Activated T-cell treated with anti-CD3 and anti-CD28 coated beads for 24 hours (primary cell): ENCODE measurements at places on chromosomes 1 and 21.

DNA sequence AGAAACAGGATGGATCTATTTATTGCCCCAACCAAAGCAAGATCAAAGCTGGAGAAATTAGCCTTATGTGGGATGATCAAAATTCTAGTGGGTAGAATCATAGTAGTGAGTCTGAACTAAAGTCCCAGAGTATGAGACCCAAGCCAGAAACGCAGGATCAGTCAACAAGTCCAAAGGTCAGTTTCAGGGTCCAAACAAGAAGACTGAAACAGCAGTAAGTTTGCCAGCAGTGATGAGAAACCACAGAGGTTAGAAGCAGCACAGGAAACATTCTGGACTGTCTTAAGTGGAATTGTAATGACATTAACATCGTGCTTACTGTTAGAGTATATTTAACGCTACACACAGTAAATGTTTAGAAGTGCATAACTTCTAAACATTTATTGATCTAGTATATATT, 251.0 kb downstream of the LRRIQ3 start:
- no peak for DNase-seq

DNA sequence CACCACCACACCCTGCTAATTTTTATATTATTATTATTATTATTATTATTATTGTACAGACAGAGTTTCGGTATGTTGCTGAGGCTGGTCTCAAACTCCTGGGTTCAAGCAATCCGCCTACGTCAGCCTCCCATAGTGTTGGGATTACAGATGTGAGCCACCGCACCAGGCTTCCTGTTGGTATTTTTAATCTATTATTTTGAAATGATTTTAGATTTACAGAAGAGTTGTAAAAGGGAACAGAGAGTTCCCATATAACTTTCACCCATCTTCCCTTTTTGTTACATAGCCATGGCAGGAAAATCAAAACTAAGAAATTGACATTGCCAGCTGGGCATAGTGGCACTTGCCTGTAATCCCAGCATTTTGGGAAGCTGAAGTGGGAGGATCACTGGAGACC, 42.9 kb upstream of the CITED4 start:
- DNase-seq: no peak

DNA sequence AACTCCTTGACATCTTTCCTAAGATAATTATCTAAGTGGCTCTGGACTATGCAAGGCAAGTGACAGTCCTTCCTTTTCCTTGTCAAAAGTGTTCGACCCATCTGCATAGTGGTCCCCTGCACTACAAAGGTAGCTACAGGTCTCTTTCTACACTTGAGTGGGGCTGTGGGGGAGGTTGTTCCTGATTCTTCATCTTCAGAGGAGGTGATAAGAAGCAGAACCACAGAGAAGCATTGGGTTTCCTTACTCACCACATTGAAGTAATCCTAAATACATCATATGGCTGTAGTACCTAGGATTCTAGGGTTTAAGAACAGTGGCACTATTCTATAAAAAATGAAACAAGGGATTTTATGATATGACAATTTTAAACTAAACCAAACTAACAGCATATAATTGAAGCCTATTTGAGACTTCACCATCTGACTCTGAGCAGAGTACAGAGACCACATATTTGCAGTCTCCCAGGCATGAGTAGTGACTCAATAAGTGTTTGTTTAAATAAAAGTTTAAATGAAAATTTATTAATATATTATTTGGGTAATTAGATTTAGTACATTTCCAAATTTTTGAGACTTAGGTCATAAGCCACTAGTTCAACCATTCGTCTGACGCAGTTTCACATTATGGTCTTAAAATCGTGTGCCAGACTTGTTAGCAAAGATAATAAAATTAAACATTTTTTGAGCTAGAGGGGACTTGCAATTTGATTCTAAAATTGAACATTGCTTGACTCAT, 54.9 kb upstream of the NEK7 start:
- no peak for DNase-seq

DNA sequence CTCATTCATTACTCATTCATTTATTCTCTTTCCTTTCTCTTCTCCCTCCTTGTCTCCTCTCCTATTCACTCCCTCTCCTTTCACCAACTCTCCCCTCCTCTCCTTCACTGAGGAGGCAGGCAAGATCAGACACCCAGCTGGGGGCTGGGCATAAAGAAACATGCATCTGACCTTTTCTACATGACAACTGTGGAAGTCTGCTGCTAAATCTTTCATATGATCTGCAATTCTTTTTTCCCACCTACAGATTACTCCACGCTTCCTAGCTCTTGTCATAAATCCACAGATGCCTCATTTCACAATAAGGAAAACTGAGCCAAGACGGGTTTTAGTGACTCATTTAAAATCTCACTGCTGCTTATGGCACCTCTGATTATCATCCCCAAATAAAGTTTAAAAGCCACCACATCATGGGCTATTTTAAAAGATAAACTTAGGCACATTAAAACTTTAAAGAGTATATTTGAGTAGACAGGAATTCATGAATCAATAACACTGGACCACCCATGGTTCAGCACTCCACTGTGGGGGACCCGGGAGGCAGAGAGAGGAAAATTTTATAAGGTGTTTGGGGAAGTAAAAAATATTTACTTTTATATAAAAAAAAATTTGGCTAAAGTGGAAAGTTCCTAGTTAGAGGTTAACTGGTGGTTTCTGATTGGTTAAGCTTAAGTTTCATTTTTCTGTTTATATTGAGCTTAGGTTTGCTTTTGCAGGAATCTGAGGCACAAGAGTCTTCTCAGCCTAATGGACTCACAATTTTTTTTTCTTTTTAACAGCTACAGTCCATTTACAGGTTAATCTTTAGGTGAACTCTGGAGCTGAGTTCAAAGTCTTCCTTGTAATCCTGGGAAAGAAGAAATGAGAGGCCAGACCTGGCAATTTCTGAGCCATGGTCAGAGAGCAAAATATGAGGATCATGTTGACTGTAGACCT, 55.8 kb upstream of the DNAH14 start:
- DNase-seq: no peak

- DNase-seq: peak; percentile 23
Measured at GRCh38 chr1:203480525-203481084, 5.0 kb downstream of the PRELP start.

- no peak for DNase-seq
Measured at GRCh38 chr1:30363031-30363430, 360.4 kb downstream of the MATN1 start.

GRCh38 chr1:109788695-109789521, 25.2 kb upstream of the EPS8L3 start:
- DNase-seq: no peak

- no peak for DNase-seq
Measured at GRCh38 chr1:89826594-89826993, 5.8 kb downstream of the LRRC8D start.

DNA sequence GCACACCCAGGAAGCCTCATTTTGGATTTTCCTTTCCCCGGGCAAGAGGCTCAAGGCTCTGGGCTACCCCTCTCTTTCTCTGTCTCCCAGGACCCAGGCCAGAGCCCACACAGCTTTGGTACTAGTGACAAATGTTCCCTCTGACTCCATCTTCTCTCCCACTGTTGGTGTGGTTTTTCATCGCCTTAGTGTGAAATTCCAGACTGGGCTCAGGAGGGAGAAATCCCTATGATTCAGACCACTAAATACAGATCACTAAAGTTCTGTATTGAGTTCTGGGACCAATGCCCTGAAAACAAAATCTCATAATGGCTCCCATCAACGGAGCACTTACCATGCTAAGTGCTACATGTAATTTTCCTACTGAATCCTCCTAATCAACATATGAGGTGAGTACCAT, 26.1 kb downstream of the IQGAP3 start:
- DNase-seq: no peak

DNA sequence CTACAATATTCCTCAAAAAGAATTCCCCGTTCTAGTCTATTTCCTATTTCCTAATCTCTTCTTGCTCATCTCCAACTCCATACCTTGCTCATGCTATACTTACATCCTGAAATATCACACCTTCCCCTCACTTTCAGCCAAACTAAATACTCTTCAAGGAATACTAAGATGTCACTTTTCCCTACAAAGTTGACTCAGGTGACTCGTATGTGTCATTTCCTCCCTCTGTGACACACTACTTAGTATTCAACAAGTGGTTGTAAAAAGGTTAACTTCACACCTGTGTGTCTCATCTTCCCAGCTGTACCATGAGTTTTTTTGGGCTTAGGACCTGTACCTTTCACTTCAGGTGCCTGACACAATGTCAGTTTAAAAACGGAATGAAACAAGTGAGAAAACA, 81.9 kb upstream of the LBR start:
- no peak for DNase-seq

DNA sequence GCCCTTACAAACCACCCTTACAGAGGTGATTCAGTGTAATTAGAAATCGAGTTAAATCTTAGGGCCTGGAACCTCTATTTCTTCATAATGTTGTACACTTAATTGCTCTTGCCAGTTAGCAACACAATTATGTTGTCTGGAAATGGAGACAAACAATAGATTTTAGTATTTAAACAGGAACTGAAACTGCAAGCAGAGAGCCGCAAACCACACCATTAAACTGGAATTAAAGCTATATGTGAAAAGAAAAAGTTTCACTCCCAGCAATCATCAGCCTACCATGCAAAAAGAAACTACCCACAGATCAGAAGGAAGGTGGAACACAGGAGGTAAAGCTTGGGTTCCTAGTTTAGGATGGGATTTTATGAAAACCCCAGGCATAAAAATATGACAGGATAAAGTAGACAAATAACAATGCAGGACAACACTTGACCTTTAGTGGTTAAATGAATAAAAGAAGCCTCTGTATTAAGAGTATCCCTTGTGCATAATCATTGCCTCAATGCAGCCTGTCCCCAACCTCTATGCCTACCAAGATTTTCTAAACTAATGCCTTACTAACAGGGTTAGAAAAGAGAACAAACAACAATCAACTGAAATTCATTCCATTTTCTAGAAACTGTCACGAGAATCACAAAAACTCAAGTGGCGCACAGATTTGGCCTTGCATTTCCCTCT, 304.3 kb upstream of the ESRRG start:
- DNase-seq: no peak

GRCh38 chr1:6603238-6603914, 707 bp upstream of the KLHL21 start:
- peak; percentile 46 for DNase-seq

GRCh38 chr1:158179301-158180041, 1.2 kb upstream of the CD1D start:
- DNase-seq: no peak

DNA sequence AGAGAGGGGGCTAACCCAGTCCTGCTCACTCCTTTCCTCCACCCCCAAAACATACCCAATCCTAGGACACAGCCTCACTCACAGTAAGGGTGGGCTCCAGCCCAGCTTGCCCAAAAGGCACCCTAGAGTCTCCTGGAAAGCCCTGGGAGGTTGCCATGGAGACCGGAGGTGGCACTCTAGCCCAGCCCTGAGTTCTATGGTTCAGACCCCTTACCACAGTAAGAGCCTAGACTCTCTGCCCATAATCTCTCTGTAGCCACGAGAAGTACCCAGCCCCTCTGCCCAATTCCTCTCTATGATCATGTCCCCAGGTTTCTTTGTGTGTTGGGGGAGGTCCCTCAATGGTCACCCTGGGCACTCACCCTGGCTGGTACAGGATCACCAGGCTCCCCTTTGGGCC, 14.4 kb downstream of the COL16A1 start:
- no peak for DNase-seq

DNA sequence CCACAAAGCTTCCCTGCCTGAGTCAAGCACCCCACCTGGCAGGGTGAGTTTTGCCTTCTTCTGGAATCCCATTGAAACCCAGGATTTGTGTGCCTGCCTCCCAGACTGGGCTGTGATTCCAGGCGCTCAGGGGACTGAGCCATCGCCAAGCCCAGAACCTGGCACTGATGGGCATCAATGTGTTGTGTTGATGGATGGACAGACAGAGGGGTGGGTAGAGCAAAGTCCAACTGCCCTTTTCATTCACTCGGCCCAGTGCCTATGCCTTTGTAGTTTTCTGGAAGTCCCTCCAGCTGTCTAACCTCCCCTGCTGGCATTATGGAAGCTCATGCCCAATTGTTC, 66.0 kb upstream of the LAPTM5 start:
- DNase-seq: no peak

DNA sequence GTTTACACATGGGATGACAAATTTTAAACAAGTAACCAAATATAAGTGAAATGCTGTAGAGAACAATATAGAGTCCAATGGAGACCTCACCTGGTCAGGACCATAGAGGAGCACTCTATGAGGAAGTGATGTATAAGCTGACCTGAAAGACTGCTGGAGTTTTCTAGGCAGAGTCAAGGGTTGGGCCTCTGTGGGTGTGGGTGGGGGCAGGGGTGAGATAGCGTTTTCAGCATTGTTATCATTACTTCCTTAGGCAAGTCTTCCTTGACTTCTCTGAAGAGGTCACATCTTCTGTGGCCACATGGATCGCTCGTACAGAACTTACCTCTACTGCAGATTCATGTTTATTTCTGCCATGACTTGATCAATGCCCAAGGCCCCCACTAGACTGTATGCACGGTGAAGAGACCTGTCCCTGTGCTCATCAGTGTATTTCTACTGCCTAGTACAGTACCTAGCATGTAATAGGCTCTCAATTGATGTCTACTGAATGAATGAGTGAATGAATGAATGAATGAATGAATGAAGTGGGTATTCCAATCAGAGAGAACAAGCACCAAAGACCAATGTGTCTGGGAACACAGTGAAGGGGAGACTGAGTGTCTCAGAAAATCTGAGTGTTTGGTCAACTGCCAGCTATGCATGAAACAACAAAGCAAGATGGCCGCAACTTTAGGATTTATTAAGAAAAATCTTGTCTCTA, 116.5 kb downstream of the RNF220 start:
- DNase-seq: no peak

DNA sequence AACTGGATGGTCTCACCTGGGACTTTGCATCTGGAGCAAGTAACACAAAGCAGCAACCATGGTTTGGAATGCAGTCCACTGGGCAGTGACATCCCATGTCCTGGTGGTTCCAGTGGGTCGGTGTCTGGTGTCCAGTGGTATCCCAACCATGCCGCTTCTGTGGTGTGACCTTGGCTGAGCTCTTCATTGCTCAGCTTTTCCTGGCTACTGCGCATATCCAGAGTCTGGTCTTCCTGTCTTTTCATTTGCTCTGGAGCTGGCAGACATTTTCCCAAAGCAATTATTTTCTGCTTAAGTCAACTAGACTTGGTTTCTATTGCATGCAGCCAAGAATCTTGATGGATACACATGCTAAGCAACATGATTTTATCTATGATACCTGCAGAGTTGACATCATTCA, 28.4 kb upstream of the CD2 start:
- no peak for DNase-seq

DNA sequence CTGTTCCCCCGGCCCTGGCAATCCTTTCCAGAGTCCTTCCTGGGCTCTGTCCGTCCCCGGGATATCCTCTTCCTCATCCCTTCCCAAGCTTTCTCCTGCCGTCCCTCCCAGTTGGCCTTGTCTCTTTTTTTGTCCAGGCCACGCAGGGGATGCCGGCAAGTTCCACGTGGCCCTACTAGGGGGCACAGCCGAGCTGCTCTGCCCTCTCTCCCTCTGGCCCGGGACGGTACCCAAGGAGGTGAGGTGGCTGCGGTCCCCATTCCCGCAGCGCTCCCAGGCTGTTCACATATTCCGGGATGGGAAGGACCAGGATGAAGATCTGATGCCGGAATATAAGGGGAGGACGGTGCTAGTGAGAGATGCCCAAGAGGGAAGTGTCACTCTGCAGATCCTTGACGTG, 13.4 kb upstream of the SVBP start:
- DNase-seq: no peak

- DNase-seq: no peak
Measured at GRCh38 chr1:2204415-2205190, 10.0 kb upstream of the FAAP20 start.

- no peak for DNase-seq
Measured at GRCh38 chr1:15758953-15759661, 512 bp downstream of the FBLIM1 start.
